ENCODE measurements at places on chromosomes 5 and 9.

DNA sequence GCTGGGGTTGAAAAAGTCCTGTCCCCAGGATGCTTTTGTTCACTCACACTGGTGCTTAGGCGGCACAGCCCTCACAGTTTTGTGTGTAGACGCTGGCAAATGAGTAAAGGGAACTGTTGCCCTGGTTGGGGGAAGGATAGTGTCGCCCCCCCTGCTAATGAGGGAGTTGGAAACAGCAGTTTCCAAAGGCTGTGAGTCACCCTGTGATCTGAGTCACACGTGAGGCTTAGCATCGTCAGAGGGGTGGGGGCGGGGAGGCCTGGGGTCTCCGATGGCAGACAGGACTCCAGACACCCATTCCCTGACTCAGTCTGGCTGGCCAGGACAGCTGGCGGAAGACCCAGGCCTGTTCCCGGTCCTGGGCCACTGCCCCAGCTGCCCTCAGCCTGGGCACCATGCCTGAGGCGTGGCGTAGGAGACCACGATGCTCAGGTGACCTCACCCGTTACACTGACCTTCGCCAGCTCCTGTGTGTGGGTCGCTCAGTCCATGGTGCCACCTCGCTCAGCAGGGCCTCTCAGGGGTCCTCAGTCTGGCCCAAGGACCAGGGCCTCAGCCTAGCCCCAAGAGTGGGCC lies 2.9 kb downstream of the DNAJB5 start:
- no peak for DNase-seq

- DNase-seq, result no peak
These were observed 186.3 kb downstream of the MARCHF11 start for GRCh38 chr5:15993334-15993733.

DNA sequence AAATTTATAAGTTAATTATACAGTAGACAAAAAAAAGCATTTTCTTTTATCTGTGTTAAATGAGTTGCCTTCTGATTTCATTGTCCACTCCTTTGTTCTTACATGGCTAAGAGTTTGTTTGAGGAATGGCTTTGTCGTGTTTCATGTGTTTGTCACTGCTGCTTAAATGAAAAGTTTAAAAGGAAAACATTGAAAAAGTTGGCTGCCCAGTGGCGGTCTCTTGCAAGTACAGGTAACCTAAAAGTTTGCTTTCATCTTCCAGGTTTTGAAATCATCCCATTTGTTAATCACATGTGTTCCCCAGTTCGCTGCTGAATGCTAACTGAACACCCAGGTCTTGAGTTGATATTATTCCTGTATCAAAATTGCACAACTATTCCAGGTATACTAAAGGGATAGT lies 33.9 kb downstream of the EGFLAM start:
- no peak for DNase-seq

GRCh38 chr5:52743529-52743928 lies 44.2 kb upstream of the ITGA1 start:
- DNase-seq, result no peak

DNA sequence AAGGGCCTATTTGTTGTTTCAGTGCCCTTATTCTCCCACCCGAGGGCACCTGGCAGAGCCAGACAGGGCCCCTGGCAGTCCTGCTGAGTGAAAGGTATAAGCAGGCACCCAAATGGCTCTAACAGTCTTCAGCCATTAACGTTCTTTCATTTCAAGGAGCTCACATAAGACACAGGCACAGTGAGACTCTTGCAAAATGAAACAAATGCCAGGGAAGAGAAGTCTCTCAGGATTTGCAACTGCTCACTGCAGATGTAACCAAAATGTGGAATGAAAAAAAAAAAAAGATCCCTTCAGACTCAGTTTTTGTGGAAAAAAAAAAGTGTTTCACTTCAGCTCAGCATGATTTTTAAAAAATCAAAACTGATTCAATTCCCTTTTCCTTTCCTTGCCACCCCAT lies 155.4 kb upstream of the LHFPL2 start:
- no peak for DNase-seq

GRCh38 chr5:141369994-141370848 lies at the start of gene PCDHGB3:
TSS of gene PCDHGB3 (plus strand) at chr5:141370242. CDS start at chr5:141370395, 153 bp downstream.
- no peak for DNase-seq

- no peak for DNase-seq
These were observed 8.8 kb upstream of the SEPTIN8 start for GRCh38 chr5:132785864-132786263.

DNA sequence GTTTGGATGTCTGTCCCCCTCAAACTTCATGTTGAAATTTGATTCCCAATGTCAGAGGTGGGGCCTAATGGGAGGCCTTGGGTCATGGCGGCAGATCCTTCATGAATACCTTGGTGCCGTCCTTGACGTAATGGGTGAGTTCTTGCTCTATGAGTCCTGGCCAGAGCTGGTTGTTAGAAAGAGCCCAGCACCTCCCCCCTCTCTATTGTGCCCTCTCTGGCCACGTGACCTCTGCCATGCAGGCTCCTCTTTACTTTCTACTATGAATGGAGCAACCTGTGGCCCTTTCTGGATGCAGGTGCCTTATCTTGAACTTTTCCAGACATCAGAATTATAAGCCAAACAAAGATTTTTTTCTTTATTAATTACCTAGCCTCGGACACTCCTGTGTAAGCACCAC lies 40.7 kb downstream of the FNBP1 start:
- DNase-seq, result no peak

GRCh38 chr5:133297293-133297692 lies 245.5 kb downstream of the HSPA4 start:
- no peak for DNase-seq

DNA sequence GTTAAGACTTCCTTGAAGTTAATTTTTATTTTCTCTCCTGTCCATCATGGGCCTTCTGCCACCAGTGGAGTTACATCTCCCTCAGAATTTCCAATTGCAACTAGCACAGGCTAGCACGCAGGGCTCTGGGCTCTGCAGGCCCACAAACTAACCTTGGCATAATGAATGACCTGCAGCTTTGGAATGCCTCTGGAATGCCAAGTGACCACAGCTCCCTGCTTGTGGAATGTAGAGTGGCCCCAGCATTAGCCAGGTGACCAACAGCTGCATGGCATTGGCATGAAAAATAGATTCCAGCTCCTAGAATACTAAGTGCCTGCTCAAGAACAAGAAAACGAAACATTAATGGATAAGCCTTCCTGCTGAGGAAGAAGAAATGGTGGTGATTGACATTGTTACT lies 726.1 kb downstream of the BRINP1 start:
- no peak for DNase-seq

DNA sequence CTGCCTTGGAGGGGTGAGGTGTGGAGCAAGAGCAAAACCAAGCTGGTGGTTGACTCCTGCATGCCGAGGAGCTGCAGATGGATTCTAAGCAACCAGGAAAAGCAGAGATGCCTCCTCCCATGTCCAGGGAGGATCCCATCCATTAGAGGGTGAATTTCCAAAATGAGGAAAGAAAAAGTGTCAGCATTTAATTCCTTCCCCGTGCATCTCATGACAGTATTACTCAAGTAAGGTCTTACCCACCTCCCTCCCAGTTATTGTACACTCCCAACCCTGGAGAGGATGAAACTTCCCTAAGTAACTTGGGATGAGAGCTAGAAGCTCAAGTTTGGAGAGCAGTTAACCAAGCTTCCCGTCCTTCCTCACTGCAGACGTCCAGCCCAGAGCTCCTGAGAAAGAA lies 19.9 kb downstream of the C9orf152 start:
- DNase-seq, result no peak

Measured in retina (tissue), 1 donor.